ENCODE measurements at places on chromosomes 6 and 20.
A peak's percentile ranks its signal among the peaks of the same experiment; 100 is the strongest.

DNA sequence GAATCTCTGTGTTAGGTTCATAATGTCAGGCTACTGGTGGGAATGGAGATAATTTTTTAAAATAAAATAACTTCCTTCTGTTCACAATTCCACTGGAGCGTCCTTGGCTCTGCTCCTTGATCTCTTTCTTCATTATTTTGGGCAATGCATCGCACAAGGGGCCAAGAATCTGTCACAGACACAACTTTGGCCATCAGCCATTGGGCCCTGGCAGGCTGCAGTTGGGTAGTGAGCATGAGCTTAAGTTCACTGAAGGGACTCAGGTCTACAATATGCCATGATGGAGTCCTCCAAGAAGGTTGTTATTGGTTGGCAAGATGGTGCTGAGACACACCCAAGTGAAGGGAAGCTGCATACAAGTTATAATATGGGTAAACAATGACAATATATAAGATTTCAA, 40.0 kb downstream of the CYP39A1 start:
- DNase-seq: no peak

- DNase-seq: peak; percentile 61
Measured at GRCh38 chr6:143964674-143965081, 43.4 kb downstream of the PLAGL1 start.

DNA sequence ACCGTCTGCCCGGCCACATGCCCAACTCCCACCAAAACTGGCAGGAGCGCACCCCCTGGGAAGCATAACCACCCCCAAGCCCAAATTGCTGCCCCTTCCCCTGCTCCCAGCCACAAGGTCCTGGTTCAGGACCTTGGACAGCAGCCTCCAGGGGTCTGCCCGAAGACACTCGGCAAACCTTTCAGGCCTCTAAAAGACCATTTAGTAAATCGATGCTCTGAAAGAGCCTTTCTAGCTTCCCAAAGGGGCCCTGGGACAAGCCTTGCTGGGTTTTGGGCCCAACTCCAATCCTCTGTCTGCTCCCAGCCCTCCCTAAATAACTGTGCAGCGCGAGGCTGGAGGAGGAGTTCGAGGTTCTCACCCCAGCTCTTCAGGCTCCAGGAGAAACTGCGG, 30.5 kb downstream of the GRM4 start:
- peak; percentile 69 for DNase-seq

DNA sequence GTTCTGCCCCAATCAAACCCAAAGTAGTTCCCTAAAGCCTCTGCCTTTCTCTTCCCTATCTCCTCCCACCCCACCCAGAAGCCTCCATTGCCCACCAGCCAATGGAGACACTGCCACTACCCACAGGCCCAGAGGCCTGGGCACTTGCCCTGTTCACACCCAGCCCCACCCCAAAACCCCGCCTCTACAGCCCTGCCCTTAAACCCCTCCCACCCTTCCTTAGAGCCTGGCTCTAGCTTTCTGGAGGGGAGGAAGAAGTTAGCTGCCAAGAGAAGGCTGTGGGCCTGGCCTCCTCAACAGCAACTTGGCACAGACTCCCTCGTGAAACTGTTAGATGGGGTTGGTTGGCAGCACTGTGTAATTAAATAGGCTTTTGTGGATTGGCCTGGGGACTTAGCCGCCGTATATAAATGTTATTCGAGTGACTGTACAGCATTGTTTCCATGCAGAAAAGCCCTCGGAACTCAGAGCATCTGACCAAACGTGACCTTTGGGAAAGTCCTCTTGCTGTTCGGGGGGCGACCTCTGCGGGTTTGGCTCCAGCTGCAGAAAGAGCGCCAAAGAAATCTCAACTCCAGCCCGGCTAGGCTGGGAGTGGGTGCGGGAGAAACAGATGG, 31.4 kb downstream of the COL11A2 start:
- peak; percentile 34 for DNase-seq

GRCh38 chr20:56393653-56394052, 1.2 kb downstream of the CSTF1 start:
- DNase-seq: no peak

DNA sequence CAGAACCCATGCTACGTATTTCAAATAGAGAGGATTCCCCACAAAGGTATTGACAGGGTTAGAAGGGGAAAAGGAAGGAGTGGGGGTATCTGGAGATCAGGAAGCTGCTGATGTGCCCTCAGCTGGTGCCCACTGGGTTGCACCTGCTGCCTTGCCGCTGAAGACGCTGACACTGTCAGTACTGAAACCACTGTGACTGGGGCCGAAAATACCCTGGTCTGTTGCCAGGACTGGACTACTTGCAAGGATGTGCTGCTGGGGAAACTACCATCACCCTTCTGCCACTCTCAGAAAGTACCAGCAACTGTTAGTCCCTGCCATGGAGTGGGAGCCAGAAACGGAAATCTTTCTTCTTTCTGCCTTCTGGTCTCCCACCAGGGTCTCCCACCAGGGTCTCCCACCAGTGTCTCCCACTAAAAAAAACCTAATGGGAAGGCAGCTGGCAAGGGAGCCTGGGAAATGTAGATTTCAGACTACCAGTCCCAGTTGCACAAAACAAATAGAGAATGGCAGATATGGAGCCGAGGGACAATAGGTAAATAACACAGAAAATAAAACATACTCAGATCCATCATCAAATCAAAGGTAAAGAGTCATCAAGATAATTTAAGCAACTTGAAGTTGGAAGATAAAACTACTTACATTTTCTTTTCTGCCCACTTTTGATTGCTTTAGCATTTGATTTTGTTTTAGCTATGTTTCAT, 204.8 kb downstream of the TPBG start:
- no peak for DNase-seq

DNA sequence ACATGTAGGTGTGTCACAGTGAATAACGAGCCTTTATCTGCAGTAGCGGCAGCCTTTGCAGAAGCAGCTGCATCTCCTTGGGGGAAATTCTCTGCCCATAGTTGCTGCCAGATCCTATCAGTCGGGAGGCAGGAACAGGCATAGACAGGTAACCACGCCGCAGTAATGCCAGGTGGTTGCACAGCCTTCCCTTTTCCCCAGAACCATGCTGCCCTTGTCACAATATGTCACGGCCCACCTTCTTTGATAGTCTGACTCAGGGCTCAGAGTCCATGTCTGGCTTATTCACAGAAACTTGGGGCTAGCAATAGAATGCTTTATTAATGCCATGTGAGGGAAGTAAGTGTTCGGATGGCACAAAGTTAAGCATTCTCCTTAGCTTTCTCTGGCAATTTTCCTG, 76.6 kb downstream of the F13A1 start:
- DNase-seq: no peak

Measured in common myeloid progenitor, CD34-positive (primary cell).